ENCODE measurements at places on chromosomes 4 and X.
A peak's percentile ranks its signal among the peaks of the same experiment; 100 is the strongest.

DNA sequence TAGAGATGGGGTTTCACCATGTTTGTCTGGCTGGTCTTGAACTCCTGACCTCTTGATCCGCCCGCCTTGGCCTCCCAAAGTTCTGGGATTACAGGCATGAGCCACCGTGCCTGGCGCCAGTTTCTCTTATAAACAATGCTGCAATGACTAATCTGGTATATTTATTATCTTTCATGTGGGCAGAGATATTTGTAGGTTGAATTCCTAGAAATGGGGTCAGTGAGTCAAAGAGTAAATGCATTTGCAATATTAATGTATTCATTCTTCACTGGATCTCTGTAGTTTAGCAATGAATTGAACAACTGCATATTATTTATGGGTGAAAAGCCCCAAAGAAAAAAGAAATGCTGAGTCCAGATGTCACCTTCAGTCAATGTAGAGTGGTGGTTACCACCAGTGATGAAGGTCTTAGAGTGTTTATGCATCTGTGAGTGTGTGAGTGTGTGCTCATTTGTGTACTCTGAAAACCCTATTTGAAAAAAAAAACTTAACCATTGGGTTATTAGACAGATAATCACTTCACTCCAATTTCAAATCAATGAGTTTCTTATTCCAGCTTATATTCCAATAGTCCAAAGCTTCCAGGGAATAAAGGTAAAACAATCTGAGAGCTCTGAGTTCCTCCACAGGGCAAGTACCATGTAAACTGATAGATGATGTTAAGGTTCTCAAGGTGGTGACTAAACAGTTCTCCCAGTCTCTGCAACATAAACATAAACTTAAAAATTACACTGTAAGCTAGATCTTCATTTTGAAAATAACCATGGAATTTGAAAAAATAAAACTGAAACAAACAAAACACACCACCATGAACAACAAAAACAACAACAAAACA is 22.6 kb upstream of the CD38 start:
- DNase-seq = peak; percentile 39

- DNase-seq = peak; percentile 67
Measured at GRCh38 chr4:186201535-186202230, 10.3 kb downstream of the CYP4V2 start.

DNA sequence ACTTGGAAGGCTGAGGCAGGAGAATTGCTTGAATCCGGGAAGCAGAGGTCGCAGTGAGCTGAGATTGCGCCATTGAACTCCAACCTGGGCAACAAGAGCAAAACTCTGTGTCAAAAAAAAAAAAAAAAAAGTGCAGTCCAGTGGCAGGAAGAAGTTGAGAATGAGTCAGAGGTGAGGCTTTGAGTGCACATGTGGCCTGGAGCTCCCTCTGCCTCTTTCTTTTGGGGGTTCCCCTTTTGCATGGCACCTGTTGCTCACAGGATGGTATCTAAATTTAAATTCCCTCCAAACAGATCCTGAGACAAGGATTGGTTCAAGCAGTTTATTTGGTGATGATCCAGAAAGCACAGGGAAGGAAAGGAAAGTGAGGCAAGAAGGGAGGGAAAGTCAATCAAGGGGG is 151.4 kb upstream of the STX18 start:
- DNase-seq = no peak

DNA sequence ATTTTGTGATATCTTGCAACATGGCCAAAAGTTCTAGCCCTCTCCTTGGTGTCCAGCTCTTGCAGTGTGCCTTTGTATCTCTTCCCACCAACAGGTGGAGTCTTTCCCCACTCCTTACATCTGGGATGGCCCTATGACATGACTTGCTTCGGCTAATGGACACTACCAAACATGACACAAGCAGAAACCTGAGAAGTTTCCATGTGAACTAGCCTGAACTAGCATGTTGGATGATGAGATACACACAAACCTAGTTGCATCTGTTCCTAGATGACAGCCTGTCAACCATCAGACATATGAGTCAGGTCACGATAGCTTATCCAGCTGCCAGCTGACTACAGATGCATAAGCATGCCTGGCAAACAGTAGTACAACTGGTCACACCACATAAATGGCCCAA is 207.5 kb upstream of the FTHL17 start:
- DNase-seq = no peak

DNA sequence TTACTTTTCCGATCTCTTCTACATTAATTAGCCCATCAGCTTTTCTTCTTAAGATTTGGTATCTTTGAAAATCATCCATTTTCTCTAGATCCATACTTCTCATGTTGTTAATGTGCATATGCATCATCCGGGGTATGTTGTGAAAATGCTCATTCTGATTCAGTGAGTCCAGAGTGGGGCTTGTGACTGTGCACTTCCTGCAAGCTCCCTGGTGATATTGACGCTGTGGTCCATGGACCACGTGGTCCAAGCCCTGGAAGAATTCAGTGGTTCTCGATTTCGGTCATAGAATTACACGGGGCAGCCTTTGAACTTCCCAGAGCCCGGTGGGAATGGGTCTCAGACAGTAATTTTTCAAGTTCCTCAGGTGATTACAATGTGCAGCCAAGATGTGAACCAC is 69.8 kb downstream of the ZFX start:
- DNase-seq = no peak

DNA sequence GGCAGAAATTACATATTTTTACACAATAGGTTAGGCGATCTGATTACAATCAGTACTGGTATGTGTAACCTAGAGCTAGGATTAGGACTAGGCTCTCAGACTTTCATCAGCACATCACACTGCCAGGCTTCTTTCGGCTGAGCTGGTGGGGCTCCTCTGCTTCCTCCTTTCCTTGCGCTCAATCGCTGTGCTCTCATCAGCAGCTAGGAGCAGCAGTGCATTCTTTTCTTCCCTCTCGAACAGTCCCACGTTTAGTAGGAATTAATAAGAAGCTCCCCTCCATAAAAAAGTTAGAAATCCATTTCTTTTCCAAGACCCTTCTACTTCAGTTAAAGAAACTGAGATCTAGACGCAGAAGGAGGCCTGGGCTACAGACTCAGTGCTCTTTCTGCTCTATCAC is 350.4 kb downstream of the SPRY1 start:
- no peak for DNase-seq

DNA sequence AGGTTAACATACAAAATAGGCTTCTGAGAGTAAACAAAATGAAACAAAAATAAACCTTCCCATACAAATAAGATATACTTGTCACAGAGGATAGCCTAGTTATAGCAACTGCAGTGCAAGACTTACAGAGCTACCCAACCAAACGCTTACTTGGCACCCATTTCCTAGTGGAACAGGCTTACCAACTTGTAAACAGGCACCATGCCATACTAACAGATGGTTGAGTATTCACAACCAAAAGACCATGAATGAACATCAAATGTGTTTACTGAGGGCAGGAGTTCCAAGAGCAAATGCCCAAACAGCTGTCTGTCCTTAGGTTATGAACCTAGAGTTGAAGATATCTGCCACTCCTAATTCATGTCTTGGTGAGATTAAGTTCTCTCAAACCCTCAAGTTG is 2629.2 kb downstream of the PCDH7 start:
- no peak for DNase-seq

GRCh38 chr4:88028946-88029345 is 21.5 kb downstream of the PKD2 start:
- no peak for DNase-seq

DNA sequence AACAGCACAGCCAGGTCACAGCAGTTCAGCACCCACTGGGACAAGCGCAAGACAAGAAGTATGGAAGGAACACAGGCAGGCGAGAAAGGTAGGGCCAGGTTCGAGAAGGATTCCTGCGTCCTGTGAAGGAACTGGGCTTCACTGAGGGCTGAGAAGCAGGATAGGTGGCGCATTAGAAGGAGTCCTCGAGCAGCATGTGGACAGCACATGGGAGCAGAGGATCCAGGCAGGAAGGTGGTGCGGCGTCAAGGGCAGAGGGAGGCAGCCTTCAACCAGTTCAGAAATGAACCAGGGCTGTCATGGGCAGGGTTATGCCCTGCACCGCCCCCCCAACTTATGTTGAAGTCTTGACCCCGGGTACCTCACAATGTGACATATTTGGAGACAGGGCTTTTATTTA is 30.8 kb upstream of the LAP3 start:
- no peak for DNase-seq

- DNase-seq = no peak
Measured at GRCh38 chr4:166491635-166492034, 618.6 kb downstream of the TLL1 start.

GRCh38 chr4:144703494-144703893 is 57.5 kb downstream of the HHIP start:
- DNase-seq = no peak

- DNase-seq = no peak
Measured at GRCh38 chr4:108337923-108338322, 169.2 kb upstream of the LEF1 start.

- no peak for DNase-seq
Measured at GRCh38 chrX:53319614-53320542, 38.5 kb upstream of the IQSEC2 start.

DNA sequence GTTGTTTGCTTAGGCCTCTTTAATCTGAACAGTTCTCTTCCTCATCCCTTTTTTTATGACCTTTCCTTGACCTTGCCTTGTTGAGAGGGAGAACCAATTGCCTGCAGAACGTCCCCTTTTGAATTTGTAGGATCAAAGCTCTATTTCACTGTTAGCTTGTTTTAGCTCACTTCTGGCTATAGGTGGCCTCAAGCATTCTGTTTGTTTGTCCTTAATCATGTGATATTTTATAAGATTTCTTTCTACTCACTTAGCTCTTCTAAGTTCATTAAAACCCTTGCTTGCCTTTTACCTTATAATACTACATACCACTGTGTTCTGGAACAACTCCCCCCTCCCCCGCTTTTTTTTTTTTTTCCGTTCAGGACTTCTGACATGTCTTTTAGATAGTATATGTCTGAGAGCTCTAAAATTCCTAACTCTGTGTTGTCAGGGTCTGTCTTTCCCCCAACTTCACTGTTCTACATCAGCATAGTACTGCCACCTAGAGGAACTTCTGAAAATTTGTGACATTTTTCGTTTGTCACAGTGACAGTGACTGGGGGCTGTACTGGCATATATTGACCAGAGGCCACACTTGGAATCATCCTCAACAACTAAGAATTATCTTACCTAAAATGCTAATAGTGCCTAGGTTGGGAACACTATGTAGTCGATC is 128.5 kb downstream of the LARP7 start:
- peak; percentile 22 for DNase-seq

- no peak for DNase-seq
Measured at GRCh38 chrX:80312448-80312847, 107.8 kb upstream of the TENT5D start.

- no peak for DNase-seq
Measured at GRCh38 chr4:6965329-6965728, 55.7 kb downstream of the TBC1D14 start.

DNA sequence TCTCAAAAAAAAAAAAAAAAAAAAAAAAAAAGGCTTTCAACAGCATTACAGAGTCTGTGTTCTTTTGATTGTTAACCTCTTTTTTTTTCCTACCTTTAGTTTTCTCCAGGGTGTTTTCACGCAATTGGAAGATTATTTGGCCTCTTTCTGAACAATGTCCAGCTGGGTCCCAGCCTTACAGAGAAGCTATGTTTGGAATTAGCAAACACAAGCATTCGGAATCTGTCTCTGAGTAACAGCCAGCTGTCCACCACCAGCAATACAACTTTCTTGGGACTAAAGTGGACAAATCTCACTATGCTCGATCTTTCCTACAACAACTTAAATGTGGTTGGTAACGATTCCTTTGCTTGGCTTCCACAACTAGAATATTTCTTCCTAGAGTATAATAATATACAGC is 13.3 kb downstream of the TLR3 start:
- DNase-seq = no peak

GRCh38 chr4:35175894-35176293 is 1068.4 kb downstream of the ARAP2 start:
- no peak for DNase-seq

DNA sequence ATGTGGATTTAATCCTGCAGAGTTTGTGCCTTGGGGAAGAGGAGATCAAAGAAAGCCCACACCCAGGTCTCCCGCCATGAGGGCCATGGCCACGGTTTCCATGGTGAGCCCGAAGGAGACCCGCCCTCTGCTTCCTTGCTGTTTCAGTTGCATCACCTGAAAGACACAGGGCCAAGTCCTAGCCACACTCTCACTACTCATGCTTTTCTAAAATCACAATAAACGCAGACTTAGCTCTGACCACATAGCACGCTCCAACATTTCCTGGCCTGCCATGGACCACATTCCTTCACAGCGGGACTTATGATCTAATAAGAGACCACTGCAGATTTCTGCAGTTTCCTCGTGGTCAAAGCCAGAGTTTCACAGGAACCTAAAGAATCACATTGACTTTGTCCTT is 426.0 kb upstream of the NR3C2 start:
- no peak for DNase-seq

GRCh38 chr4:158051401-158052235 is 121.2 kb downstream of the GASK1B start:
- DNase-seq = no peak

- no peak for DNase-seq
Measured at GRCh38 chr4:40221744-40222143, 24.9 kb downstream of the RHOH start.

DNA sequence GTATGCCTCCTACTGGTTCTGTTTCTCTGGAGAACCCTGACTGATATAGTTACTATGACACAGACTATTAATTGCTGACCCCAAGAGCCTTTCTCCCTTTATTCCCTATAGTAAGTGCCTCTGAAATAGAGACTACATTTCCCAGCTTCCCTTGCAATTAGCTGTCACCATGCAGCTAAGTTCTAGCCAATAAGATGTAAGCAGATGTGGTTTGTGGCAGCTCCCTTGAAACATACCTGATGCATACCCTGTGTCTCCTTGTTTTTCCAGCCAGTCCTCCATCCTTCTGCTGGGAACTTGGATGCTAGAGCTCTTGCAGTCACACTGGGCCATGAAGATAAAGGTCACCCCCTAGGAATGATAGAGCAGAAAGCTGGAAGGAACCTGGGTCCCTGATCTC is 9.7 kb upstream of the TMEM165 start:
- DNase-seq = no peak

- no peak for DNase-seq
Measured at GRCh38 chr4:52099860-52100461, 48.9 kb downstream of the SPATA18 start.

DNA sequence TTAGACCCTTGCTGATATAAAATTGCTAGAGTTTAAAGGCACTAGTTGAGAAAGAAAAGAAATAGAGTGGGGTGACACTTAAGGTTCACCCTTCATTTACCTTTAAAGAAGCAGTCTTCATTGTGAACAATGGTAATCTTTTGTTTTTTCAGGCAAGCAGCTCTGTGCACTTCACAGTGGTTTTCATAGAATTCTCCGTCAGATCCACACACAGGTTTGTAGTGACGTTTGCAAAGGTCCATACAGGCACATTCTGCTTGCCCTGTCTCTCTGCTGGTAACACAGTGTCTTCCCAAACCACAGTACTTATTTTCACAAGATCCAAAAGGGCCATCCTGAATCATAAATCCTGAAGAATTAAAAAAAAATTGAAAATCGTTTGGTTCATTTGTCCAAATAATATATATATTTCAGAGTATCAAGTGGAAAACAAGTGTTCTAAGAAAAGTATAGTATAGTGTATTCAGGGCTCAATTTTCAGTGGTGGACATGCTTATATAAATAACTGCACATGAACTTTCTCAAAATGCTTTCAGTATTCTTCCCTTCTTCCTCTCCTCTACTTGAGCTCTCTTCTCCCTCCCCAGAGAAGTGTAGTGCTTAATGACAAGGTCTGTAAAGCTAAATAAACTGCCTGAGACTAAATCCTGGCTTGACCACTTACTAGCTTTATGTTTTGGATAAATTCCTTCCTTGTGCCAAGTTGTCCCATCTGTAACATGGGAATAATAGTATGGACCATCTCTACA is 243.3 kb downstream of the FSTL5 start:
- no peak for DNase-seq
